Kasumi-1 (cell line): ENCODE measurements at places on chromosomes 4 and X.
A peak's percentile ranks its signal among the peaks of the same experiment; 100 is the strongest.

DNA sequence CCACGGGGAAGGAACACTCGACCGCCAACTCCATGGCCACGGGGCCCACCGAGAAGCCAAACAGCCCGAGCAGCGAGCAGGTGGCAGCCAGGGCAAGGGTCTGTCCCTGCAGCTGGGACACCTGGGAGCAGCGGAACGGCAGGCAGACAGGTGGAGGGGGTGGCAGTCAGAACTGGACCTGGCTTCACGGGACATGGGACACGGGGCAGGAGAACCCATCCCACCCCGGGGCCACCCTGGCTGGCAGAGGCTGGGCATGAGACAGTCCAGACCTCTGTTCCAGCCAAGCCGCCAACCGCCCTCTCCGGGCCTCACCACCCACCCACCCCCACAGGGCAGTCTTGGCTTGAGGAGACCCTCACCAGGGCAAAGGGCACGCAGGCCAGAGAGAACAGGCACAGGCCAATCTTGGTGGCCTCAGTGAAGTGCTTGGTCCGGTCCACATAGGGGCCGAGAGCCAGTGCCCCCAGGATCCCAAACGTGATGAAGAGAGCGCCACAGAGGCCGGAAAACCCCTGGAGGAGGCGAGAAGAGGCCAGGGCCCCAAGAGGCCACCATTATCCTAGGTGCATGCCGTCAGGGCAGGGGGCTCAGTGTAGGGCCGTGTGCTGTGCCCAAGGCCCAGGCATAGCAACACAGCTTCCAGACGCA, 5.6 kb downstream of the SLC49A3 start:
- no peak for DNase-seq

GRCh38 chr4:147182041-147182440, 236.4 kb upstream of the TTC29 start:
- no peak for DNase-seq

GRCh38 chrX:139304471-139304870, 226.1 kb upstream of the F9 start:
- no peak for DNase-seq

- DNase-seq: no peak
Observed at GRCh38 chr4:87060957-87061356, 126.1 kb downstream of the AFF1 start.

DNA sequence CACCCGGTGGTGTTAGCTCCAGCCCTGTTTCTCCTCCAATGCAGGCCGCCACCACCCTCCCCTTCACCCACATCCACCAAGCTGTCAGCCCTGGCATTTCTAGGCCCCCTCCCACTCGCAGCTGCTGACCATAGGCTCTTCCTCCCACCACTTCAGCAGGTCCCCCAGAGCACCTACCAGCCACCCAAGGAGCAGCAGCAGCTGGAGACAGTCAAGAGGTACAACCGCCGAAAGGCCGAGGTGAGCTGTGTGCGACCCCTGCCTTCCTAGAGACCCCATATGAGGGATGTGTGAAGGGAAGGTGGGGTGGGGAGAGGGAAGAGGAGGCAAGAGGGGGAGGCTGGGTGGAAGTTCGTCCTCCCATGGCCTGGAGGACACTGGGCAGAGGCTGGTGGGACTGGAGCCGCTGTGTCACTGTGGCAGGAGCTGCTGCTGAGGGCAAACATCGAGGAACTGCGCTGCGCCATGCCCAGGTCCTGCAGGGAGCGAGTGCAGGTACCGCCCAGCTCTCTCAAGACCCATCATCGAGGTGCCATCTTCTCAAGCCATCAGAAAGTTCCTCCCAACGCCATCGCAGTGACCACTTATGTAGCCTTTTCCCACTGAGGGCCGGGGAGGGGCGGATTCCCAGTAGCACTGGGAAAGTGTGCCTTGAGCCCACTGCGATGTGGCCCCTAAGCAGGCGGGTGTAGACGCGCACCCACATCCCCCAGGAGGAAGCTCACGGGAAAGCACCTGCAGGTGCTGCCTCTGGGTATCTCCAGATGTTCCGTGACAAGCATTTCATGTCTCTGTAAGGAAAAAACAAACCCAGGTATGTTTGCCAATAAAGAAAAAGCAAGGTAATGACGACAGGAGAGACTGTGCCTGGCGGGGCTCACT, 19.2 kb upstream of the RNF4 start:
- no peak for DNase-seq

GRCh38 chr4:51906167-51906958, 63.4 kb downstream of the DCUN1D4 start:
- peak; percentile 97 for DNase-seq

DNA sequence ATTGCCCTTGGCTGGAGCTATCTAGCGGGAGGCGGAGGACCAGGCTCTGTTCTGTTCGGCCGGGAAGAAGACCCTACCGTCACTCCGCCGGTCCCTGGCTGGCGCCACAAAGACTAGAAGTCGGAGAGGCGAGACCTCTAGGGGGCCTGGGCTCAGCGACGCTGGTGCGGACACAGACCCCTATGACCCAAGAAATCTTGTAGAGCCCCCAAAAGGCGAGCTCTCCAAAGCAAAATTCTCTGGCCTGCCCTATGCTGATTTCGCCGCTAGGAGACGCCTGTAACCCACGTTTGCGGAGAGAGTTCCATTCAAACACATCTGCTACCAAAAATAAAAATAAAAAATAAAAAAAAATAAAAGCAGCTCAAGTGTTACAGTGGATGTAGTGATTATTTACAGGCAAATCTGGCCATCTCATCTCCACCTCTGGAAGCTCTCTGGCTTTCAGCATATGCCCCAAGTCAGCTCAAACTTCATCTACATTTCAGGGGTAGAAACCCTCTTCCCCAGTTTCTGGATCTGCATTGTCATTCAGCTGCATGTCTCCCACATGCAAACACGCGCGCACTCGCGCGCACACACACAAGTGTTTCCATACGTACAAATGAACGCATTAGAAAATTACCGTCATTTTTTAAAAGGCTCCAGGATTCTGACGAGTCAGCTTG, 2.4 kb upstream of the PCDH10 start:
- peak; percentile 83 for DNase-seq

GRCh38 chr4:70993181-70994068, at the start of gene DCK:
DCK (plus strand) TSS chr4:70993649; CDS start chr4:70993836, 187 bp downstream.
- DNase-seq: peak; percentile 86

DNA sequence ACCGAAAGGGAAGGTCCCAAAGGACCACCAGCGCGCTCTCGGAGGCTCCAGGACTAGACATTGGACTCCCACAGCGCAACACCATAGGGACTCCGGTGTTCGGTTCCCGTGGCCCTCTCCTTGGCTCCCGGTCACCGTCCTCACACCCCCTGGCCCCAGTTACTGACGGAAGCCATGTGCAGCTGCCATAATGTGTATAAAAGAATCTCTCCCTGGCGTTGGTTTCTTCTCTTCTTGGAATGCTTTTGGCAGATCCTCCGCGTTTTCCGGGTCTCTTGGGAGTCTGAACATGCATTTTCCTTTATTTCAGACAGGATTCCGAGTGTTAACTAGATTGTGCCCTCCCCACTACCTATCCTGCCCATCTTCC, 69.8 kb downstream of the FBXO8 start:
- DNase-seq: no peak

- no peak for DNase-seq
Observed at GRCh38 chr4:66490729-66491128, 820.4 kb upstream of the EPHA5 start.

DNA sequence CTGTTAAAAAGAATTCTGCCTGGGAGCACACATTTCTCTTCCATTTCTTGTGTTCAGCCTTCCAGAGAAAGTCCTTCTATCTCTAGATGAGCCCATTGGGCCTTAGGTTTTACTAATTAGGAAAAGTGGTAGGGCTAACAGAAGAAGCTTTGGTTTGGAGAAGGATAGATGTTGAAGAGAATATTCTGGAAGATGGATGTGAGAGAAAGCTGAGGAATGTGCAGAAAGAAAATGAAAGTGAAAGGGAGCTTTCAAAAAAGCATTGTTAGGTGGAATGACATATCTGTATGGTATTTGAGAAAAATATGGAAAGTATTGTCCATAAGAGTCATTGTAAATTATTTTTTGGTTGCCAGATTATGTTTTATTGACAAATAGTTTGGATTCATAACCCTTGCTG, 474.8 kb upstream of the SLIT2 start:
- no peak for DNase-seq

GRCh38 chrX:81876437-81876836, 674.5 kb downstream of the SH3BGRL start:
- no peak for DNase-seq

DNA sequence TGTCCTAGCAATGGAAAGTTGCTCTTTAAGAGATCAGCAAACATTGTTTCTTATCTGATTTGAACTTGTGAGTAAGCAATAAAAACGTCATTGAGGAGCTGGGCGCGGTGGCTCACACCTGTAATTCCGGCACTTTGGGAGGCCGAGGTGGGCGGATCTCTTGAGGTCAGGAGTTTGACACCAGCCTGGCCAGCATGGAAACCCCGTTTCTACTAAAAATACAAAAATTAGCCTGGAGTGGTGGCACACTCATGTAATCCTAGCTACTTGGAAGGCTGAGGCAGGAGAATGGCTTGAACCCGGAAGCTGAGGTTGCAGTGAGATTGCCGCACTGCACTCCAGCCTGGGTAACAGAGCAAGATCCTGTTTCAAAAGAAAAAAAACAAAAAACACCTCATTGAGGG, 11.2 kb upstream of the PLAC8 start:
- DNase-seq: no peak

DNA sequence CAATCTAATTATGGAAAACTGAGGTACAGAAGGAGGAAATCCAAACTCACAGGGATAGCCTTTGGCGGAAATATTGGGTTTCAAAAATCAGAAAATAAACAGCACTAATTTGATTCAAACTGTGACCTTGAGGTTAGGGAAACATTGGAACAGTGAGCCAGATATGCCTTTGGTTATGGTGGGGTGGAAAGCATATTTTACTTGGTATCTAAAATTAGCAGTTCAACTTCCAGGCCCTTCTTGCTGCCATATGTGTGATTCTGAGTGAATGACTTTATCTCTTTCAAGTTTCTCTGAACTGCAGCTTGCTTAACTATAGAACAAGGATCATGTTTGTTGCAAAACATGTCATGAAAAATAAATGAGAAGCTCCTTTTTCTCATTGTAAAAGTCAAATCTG, 240.9 kb upstream of the VEGFC start:
- DNase-seq: no peak

- peak; percentile 57 for DNase-seq
Observed at GRCh38 chrX:100413229-100413628, 3.2 kb upstream of the PCDH19 start.

GRCh38 chrX:121457096-121457495, 409.7 kb downstream of the GLUD2 start:
- DNase-seq: no peak

GRCh38 chr4:159606835-159607234, 504.0 kb downstream of the RAPGEF2 start:
- DNase-seq: no peak

GRCh38 chrX:47595716-47596251, 13.5 kb downstream of the TIMP1 start:
- no peak for DNase-seq

- DNase-seq: peak; percentile 62
Observed at GRCh38 chr4:143337600-143338287, 1.1 kb downstream of the GAB1 start.

DNA sequence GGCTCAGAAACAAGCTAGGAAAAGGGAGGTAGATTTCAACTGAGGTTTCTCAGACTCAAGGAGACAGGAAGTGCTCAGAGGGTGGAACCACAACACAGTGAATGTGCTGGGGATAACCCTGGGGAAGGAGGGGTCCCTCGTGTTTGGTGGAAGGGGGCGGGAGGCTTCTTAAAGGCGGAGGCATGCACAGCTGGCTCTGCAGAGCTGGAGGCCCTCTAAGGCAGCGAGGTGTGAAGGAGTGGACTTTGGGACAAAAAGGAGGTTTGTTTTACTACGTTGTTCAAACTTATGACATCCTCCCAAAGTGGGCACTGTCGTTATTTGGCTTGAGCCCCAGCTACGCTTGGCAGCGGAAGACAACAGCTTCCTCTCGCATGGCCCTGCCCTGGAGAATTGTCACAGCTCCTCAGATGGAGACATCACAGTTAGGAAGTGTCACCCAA, 21.7 kb upstream of the MTM1 start:
- DNase-seq: peak; percentile 19
